ENCODE measurements at places on chromosomes 7 and 10.

DNA sequence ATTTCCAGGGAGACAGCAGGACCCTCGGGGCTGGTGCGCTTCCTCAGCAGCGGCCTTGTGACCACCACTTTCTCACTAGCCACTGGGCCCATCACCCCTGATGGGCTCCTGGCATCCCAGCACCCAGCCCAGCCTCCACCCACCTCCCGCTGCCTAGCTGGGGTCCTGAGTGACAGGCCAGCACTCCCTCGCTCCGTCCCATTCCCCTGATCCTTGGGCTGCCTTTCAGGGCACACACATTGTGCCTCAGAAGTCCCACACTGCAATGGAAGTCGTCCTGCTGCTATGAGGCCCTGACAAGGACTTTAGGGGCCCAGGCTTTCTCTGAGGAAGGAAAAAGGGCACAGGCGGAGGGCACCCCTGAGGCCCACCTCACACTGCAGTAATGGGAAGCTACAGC is 12.4 kb downstream of the CAMK2B start:
- DNase-seq, result no peak

GRCh38 chr7:117600911-117601310 is 121.1 kb downstream of the CFTR start:
- no peak for DNase-seq

- no peak for DNase-seq
Measured at GRCh38 chr7:22400150-22400814, 43.3 kb upstream of the RAPGEF5 start.

DNA sequence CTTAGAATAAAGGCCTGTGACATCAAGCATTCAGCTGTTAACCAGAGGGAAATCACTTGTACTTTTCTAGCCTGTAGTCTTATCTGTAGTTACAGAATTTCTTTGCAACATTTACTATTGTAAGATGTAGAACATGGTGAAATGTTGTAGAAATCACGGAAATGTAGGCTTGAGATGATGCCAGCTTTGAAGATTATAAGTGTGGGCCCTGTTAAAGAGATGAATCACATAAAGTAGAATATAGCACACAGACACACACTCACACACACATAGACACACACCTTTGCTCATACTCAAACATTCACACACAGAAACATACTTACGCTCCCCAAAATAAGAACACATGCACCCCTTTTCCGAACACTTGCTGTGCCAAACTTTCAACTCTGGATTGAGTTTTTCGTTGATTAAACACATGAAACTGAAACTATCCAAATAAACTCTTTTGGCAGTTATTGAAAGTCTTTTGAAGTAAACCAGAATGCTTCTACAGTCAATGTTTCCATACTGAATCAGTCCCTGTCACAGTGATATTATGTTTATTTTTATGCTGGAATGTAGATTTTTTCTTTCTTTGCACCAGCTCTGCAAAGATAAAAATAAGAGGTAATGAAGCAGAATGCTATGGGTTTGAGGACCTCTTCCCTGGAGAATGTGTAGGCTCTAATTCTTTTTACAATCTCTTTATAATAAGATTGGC is 230.3 kb upstream of the MEOX2 start:
- no peak for DNase-seq

DNA sequence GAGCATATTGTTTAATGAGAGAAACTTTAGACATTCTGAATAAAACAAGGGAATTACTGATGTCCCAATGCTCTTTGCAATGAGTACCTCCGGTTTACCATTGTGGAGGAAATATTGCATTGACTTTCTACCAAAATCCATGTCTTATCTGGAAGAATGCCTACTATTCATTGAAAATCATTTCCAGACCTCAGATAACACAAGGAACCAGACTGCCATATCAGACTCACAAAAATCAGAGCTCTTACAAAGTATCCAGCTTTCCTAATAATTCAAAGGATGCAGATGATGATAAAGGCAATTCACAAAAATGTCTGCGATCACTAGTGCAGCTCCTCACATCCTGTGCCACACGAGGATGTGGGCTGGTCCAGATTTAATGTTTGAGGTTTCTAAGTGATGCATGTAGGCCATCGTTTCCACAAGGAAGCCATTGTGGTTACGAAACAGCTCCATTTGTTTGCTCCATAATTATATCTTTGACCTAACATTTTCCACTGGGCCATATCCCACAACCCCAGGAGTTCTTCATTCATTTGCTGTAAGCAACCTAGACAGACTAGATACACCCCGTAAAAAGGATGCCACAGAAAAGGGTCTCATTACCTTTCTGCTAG is 831.1 kb upstream of the C7orf33 start:
- no peak for DNase-seq

GRCh38 chr10:72913287-72913686 is 19.7 kb downstream of the OIT3 start:
- DNase-seq, result no peak

- no peak for DNase-seq
Measured at GRCh38 chr7:28835800-28836199, 122.3 kb downstream of the TRIL start.

GRCh38 chr7:29839302-29839701 is 33.0 kb downstream of the WIPF3 start:
- no peak for DNase-seq

- DNase-seq, result no peak
Measured at GRCh38 chr7:98162758-98163157, 48.5 kb upstream of the BHLHA15 start.

- DNase-seq, result no peak
Measured at GRCh38 chr10:89663144-89663543, 18.1 kb upstream of the PANK1 start.

DNA sequence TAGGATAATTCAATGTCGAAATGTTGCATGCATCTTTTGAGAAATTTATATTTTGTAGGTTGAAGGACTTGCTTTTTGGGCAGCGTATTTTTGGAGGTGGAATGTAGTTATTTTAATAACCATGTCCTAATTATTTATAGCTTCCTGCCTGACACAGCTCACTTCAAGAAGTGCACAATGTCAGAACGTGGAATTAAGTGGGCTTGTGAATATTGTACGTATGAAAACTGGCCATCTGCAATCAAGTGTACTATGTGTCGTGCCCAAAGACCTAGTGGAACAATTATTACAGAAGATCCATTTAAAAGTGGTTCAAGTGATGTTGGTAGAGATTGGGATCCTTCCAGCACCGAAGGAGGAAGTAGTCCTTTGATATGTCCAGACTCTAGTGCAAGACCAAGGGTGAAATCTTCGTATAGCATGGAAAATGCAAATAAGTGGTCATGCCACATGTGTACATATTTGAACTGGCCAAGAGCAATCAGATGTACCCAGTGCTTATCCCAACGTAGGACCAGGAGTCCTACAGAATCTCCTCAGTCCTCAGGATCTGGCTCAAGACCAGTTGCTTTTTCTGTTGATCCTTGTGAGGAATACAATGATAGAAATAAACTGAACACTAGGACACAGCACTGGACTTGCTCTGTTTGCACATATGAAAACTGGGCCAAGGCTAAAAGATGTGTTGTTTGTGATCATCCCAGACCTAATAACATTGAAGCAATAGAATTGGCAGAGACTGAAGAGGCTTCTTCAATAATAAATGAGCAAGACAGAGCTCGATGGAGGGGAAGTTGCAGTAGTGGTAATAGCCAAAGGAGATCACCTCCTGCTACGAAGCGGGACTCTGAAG is 620 bp downstream of the ZRANB1 start:
- DNase-seq, result no peak

DNA sequence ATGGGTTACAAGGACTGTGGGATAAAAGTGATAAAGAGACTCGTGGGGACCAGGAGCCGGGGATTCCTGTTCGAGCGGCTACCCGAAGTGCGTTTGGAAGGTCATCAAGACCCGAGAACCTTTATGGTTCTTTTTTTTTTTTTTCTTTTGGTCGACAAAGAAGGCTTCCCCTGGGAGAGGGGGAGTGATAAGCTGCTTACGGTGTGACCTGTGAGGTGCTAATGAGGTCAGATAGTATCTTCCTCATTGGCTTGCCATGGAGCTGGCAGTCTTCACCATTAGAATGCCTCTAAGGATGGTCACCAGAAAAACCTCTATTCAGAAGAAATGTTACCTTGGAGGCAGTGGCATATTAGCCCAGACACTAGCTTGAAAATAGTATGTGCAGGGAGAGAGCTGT is 92.3 kb upstream of the STEAP4 start:
- DNase-seq, result no peak

All from left renal cortex interstitium (tissue), 4 donors.